ENCODE measurements at places on chromosomes 3 and 15. TPM values are rescaled to one million over a fixed set of nuclear protein-coding genes. Genes with fewer than 3 reads are reported as not detected.

- DNase-seq, result no peak
Measured at GRCh38 chr15:26134812-26135211, 271.7 kb upstream of the ATP10A start.

DNA sequence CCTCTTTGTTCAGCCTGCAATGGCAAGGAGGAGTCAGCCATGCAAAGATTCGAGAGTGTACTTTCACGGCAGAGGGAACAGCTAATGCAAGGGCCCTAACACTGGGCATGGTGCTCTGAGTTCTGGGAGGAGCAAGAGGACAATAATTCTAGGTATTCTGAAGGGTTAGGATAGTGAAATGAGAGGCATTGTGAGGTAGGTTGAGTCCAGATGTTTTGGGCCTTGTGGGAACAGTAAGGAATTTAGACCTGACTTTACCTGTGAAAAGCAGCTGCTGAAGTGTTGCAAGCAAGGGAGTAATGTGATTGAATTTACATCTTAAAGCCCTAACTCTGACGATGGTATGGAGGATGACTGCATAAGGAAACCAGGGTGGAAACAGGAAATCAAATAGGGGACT is 211.6 kb downstream of the CNTN3 start:
- no peak for DNase-seq

DNA sequence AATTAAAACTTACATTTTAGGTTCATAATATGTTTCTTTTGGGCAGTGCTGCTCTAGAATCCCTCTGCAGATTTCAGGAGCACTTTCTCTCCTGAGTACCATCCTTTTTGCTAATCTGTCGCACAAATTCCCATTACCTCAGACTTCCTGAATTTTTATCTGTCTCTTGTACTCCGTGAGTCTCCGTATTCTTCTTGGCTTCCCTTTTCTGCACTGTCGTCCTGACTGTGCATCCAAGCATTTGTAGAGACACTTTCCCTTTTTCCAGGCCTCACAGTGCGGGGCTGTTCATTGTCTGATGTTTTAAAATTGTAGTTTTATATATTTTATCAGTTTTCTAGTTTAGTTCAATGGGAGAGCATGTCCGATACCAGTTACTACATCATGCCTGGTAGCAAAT is 27.3 kb downstream of the MEF2A start:
- DNase-seq, result no peak

- no peak for DNase-seq
Measured at GRCh38 chr3:110731148-110731547, 340.5 kb upstream of the NECTIN3 start.

- no peak for DNase-seq
Measured at GRCh38 chr3:35194666-35195065, 444.7 kb upstream of the ARPP21 start.

DNA sequence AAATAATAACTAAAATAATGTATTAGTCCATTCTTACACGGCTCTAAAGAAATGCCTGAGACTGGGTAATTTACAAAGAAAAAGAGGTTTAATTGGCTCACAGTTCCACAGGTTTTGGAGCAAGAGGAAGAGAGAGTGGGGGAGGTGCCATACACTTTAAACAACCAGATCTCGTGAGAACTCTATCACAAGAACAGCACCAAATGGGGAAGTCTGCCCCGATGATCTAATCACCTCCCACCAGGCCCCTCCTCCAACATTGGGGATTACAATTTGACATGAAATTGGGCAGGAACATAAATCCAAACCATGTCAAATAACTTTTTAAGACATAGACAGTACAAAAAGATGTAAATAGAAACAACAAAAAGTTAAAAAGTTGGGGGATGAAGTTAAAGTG is 63.2 kb downstream of the ILDR1 start:
- no peak for DNase-seq

DNA sequence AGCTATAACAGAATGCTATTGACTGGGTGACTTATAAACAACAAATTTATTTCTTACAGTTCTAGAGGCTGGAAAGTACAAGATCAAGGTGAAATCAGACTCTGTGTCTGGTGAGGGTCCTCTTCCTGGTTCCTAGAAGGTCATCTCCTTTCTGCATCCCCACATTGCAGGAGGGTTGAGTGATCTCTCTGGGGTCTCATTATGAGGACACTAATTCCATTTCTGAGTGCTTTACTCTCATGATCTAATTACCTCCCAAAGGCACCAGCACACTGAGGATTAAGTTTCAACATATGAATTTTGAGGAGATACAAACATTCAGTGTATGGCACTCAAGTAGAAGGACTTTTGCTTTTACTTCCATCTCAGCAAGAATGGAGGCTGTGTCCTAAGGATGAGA is 534.1 kb upstream of the KCNMB2 start:
- no peak for DNase-seq

GRCh38 chr15:75069301-75069925 is 46.0 kb downstream of the PPCDC start:
- DNase-seq, result no peak

- no peak for DNase-seq
Measured at GRCh38 chr3:33644582-33644981, 73.5 kb downstream of the CLASP2 start.

DNA sequence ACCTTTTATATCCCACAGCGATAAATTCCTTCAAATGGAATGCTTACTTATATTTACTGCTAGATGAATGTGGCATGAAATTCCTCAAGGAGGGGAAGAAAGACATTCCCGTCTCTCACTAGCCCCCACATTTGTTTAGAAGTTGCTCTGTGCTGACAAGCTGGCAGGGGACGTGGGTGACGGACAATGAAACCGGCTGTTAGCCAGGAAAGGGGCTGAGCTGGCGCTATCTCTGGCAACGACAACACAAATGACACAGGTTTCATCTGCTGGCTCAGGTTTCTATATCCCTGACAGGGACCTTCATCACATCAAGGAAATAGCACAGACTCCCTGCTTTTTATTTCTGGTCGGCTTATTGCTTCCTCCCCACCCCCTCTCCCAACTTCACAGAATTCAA is 15.8 kb downstream of the RUVBL1 start:
- no peak for DNase-seq

The PLOD2 gene
- total RNA-seq, result not detected

DNA sequence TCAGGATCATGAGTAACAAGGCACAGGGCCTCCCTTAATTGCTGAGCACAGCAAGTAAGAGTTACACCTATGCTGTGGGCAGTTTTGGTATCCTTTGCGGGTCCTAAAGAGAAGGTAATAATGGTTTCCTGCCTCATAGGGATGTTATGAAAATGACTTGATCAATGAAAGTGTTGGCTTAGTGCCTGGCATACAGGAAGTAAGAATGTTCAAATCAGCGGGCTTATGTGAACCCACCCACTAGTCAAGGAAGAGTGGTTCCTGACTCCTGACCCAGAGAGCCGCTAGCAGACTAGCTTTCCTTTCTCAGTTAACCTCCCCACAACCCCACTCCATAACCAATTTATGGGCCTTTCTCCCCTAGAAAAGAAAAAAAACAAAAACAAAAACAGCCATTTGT is 5.2 kb upstream of the ADAMTS9 start:
- no peak for DNase-seq

The SCAPER gene
- 54.7 TPM for total RNA-seq

DNA sequence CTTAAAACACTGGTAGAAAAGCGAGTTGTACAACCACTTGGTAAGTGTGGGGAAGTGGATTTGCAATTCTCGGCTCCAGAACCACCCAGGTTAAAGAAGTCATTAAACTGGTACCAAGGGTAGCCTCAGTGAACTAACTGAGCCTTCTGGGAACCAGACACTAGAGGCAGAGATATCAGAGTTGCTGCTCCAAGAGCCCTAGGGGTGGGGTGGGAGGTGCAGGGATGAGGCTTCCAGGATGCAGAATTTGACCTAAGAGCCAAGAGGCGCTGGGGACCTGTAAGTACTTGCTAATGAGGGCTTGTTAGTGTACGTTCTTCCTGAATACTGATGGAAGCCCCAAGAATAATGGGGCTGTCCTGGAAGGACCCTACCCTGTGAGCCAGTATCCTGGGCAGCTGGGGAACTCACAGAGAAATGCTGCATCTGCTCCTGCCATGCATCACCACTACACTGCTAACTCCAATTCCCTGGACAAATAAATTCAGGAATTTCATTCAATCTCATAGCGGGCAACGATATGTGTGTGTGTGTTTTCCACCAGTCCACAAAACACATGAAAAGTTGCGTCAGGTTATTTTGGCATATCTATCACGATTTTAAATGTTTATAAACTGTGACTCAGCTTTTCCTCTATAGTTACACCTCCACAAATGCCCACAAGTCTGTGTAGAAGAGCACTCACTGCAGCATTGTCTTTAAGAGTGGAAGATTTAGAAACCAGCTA is 23.8 kb downstream of the STIMATE start:
- no peak for DNase-seq

Data from naive thymus-derived CD4-positive, alpha-beta T cell (primary cell).